ENCODE measurements at places on chromosomes 4 and X.

DNA sequence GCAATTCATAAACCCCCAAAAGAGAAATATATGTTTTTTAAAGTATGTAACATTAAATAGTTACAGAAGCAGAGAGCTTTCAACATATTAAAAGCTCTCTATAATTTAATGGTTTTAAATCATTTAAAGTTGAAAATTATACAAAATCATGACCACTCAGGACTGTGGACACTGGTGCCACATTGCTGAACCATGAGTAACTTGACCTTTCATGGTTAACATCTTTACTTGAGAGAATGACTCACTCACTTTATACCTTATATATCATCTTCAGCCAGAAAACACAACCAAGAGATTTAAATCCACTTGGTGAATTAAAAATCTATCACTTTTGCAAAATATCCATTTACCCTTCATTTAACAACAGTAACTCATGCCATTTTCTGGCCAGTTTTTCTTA is 584.3 kb upstream of the SMIM31 start:
- DNase-seq: no peak

DNA sequence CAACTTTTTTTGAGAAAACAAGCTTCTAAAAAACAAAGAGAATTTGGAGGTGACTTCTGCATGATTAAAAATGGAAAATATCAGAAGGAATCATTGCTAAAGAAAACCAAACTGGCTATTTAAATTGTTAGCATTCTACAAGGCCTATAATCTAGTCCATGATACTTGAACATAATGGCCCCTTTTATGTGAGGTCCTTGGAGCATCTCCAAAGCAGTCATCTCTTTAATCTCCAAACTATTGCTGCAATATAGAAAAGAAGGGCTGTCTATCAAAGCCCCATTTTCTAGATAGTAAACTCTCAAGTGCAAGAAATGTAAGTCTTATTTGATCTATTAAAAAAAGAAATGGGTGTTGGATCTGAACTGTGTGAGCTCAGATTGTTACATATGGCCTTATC is 615.1 kb downstream of the CENPC start:
- no peak for DNase-seq

GRCh38 chr4:113285501-113285900 is 236.0 kb downstream of the ANK2 start:
- DNase-seq: no peak

DNA sequence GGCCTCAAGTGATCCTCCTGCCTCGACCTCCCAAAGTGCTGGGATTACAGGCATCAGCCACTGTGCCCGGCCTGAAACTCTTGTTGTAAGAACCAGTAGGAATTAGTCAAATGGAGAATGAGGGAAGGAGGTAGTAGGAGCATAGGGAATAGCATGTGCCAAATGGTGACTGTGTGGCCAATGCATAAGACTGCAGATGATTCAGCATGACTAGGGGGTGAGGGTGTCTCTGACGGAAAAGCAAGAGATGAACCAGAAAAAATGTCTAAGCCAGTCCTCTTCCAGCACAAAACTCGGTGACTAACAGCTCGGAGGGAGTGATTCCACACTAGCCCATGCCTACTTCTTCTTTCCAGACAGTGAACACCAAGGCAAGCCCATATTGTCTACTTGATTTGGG is 58.2 kb upstream of the DUSP21 start:
- no peak for DNase-seq

GRCh38 chr4:23234018-23234417 is 541.3 kb downstream of the GBA3 start:
- DNase-seq: no peak

DNA sequence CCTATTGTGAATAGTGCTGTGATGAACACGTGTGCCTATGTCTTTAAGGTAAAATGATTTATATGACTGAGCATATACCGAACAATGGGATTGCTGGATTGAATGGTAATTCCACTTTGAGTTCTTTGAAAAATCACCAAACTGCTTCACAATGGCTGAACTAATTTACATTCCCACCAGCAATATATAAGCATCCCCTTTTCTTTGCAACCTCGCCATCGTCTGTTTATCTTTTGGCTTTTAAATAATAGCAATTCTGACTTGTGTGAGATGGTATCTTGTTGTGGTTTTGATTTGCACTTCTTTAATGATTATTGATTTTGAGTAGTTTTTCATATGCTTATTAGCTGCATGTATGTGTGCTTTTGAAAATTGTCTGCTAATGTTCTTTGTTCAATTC is 31.8 kb upstream of the UGT2A1 start:
- no peak for DNase-seq

GRCh38 chr4:93573285-93573684 is 255.3 kb upstream of the ATOH1 start:
- no peak for DNase-seq

GRCh38 chrX:35339796-35340195 is 397.2 kb downstream of the FAM47B start:
- DNase-seq: no peak

GRCh38 chr4:165331823-165332222 is 4.4 kb downstream of the MSMO1 start:
- DNase-seq: no peak

DNA sequence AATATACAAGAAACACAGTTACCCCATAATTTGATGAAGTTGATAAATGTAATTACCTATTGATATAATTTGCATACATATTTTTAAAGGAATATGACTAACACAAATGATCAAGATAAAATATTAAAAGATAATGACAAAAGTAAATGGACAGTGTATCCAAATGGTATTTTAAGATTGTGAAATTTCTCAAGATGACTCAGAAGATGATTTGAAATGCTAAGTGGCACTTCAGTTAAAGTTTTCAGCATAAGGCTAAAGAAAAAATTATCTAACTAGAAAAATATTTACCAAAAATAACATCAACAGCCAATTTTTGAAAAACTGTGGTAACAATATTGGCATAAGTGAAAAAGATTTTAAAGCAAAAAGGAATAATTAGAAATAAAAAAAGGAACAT is 248.4 kb upstream of the NDST4 start:
- no peak for DNase-seq

DNA sequence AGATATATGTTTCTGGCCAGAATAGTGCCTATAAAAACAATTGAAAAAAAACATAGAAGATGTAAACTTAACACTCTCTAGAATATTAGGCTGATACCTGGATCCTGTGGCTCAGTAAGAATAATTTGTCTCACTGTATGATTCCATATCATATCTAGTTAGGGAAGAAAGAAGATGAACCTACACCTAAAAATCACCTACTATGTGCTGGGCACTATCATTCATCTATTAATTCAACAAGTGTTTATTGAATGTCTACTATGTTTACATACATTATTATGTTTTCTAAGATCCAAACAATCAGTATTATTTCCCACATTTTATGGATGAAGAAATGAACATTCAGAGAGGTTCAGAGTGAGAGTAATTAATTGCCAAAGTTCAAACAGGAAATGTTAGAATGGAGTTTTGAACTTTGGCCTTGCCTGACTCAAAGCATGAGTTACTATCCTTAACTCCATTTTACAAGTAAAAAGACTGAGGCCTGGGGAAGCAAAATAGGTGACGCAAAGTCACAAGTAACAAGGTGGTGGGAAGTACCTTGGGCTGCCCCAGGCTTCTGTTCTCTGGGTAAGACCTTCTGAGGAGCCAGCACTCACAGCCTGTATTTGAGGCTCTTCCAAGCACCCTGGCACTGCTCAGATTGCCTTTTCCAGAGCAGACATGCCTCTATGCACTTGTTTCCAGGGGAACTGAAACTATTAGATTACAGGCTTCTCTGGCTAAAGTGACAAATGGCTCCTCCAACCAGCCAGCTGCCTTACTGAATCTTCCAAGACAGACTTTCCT is 111.1 kb upstream of the ACSL4 start:
- no peak for DNase-seq

DNA sequence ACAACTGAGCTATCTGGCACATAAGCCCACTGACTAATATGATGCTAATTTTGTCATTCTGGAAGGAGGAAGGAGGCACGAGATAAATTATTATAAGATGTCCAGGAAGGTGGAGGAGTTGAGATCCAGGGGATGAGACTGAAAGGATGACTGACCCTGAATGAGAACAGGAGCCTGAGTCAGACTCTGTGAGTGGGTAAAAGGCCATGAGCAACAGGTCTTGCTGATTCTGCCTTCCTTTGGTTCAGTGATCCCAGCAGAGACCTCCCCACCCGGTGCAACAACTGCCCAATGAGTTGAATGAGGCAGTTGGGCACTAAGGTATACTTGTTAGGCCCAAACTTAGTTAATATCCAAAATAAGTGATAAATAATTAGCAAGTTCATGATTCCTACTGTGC is 238.1 kb upstream of the GPC4 start:
- no peak for DNase-seq

- DNase-seq: no peak
These were observed 66.2 kb downstream of the MAB21L2 start for GRCh38 chr4:150648123-150648522.

DNA sequence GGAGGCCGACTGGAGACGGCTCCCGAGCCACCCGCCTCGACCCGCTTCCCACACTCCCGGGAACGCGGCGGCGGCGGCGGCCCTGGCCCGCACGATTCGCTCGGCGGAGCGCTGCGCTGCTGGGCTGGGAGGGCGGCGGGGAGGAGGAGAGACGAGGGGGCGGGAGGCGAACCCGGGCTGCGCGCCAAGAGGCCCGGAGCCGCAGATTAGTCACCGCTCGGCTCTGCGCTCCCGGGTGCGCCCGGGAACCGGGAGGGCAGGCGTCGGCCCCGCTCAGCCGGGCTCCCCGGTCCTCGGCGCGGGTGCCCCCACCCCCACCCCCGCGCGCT is 11.2 kb upstream of the BCOR start:
- peak; percentile 57 for DNase-seq

- DNase-seq: no peak
These were observed 19.3 kb upstream of the MAGED1 start for GRCh38 chrX:51874123-51874522.

DNA sequence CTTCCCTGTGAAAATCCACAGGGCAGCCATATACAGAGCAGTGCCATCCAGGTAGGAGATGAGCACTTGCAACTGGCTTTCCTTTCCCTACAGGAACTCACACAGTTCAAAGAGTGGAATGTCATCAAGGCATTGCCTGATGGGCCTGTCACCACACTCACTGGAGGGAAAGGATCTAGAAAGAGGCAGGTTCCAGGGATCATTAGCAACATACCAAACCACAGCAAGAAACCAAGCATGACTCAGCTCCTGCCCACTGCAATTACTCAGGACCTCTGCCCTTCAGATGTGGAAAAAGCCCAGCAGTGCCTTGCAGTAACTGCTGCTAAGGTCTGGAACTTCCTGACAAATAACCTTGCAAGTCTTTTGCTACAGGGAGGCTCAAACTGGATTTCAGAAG is 101.2 kb downstream of the ZNF674 start:
- no peak for DNase-seq

DNA sequence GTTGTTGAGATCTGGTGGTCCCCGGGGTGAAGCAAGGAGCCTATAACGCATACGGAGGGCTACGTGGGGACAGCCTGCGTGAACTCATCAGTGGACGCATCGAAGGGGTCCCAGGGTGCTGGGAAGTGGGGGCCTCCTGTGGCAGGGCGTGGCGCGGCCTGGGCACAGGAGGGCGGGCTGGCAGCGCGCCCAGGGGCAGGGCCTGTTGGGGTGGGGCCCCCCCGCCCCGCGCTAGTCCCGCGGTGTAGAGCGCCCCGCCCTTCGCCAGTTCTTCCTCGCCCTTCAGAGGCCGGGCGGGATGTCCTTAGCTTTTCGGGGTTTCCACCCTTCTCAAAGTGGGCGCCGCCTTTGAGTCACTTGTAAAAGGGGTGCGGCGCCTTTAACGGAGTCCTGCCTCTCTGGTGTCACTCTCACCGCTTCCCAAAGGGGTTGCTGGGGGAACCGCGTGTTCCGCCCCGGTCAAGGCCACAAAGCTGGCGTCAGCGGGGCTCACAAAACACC is 632 bp downstream of the PLP2 start:
- peak; percentile 63 for DNase-seq

DNA sequence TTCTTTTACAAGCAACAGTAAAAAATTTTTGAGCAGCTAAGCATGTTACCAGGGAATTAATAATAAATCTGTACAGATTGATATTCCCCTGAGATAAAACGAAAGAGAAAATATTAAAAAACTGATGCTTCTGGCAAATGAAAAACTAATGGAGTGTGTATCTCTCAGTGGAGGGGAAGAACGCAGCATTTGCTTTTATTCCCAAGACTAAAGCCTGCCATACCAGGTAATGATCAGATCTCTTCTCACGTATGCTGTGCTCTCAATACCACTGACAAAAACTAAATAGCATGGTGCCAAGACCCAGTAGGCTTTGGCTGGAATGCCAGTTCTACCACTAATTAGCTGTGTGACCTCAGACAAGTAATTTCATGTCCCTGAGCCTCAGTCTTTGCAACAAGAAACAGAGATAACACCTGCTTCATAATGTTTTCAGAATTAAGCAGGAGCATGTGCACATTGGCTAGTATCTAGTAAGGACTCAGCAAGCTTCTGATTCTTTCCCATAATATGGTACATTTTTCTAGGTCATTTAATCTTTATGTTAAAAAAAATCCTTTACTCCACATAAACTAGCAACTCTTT is 179.6 kb downstream of the CENPC start:
- no peak for DNase-seq

GRCh38 chr4:14110407-14110806 is 482.9 kb upstream of the BOD1L1 start:
- DNase-seq: no peak

- DNase-seq: no peak
These were observed 155.9 kb downstream of the KIT start for GRCh38 chr4:54813674-54814073.

GRCh38 chrX:140711894-140712293 is 2.3 kb downstream of the LINC00632 start:
- no peak for DNase-seq

DNA sequence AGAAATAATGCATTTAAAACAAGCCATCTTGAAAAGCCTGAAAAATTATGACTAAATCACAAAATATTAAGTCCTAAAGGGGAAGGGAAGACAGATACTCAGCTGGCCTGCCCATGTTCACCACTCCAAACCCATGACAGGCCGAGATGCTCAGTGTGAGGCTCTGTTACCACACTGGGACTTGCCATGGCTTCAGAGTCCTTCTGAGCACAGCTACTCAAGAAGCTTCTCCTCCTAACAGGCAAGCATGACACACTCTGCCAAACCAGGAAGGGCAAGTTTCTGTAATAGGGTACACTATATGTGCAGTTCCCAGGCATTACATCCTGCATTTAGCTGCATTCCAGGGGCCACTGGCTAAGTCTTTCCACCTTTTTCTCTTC is 34.0 kb upstream of the CYBB start:
- no peak for DNase-seq
